Activated naive CD8-positive, alpha-beta T cell treated with anti-CD3 and anti-CD28 coated beads, Interleukin-2, amount 50 U/mL, for 24 hours (primary cell): ENCODE measurements at places on chromosomes 12 and 14.

GRCh38 chr14:75294649-75295033 lies 16.0 kb downstream of the FOS start:
- no peaks in the 10 kb centered on the region for H3K27me3 ChIP-seq
- no peak for DNase-seq
- peak overlapping the region; percentile 74 for H3K27ac ChIP-seq
- peaks cover 24% of the 10 kb centered on the region for H3K4me1 ChIP-seq

- H3K27ac ChIP-seq: no peak overlapping the region
- H3K4me1 ChIP-seq: no peaks in the 10 kb centered on the region
- no peak overlapping the region for H3K4me3 ChIP-seq
- peaks cover 3% of the 10 kb centered on the region for H3K27me3 ChIP-seq
These were observed 12.0 kb upstream of the PIP4K2C start for GRCh38 chr12:57579011-57579410.

GRCh38 chr12:116712458-116713303 lies 25.2 kb downstream of the SPRING1 start:
- peaks cover 15% of the 10 kb centered on the region for H3K36me3 ChIP-seq
- H3K4me1 ChIP-seq: peaks cover 10% of the 10 kb centered on the region
- H3K27me3 ChIP-seq: no peaks in the 10 kb centered on the region
- peak overlapping the region; percentile 3 for H3K27ac ChIP-seq
- DNase-seq: no peak
- H3K4me3 ChIP-seq: no peak overlapping the region

DNA sequence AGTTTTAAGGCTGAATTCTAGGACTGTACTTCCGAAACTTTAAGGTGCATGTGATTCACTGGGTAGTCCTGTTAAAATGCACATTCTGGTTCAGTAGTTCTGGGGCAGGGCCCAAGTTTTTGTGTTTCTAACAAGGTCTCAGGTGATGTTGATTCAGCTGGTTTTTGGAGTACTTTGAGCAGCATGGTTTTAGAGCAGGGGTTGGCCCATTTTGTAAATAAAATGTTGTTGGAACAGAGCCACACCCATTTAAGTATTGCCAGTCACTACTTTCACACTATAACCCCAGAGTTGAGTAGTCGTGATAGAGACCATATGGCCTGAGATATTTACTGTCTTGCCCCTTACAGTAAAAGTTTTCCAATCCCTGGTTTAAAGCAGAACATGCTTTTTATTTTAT lies 111.3 kb downstream of the SYNE2 start:
- peaks cover 5% of the 10 kb centered on the region for H3K36me3 ChIP-seq
- no peaks in the 10 kb centered on the region for H3K27me3 ChIP-seq
- no peaks in the 10 kb centered on the region for H3K4me1 ChIP-seq
- H3K27ac ChIP-seq: no peak overlapping the region

DNA sequence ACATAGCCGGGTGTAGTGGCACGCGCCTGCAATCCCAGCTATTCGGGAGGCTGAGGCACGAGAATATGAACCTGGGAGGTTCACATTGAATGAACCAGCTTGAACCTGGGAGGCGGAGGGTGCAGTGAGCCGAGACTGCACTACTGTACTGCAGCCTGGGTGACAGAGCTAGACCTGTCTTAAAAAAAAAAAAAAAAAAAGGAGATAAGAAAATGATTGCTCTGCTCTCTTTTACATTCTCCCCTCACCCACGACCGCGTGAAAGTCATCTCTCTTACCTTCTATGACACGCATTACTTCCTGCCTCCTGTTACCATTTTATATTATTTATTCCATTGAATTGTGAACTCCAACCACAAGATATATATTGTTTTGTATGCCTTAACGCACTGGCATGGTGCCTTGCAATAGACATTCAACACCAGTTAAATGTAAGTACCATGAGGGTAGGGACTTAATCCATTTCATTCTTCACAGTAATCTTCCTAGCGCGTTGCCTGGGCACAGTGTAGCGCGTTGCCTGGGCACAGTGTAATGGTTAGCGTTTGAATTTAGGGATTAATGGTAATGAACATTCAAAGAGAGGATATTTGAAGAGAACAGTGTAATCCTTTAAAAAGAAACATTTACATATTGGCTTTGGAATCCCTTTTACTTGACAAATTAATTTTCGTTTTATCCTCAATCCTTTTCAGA lies 2.7 kb downstream of the RAP1B start:
- no peak for DNase-seq
- H3K4me1 ChIP-seq: peaks cover 63% of the 10 kb centered on the region
- H3K36me3 ChIP-seq: peaks cover 47% of the 10 kb centered on the region
- no peaks in the 10 kb centered on the region for H3K27me3 ChIP-seq

DNA sequence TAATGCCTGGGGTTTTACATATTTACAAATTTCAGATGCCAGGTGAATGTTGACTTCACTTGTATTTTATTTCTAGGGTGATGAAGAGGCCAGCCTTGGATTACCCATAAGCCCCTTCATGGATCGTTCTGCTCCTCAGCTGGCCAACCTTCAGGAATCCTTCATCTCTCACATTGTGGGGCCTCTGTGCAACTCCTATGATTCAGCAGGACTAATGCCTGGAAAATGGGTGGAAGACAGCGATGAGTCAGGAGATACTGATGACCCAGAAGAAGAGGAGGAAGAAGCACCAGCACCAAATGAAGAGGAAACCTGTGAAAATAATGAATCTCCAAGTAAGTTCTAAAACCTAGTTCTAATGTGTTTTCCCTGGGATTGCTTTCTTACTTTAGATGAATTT lies 41.3 kb upstream of the SLCO1C1 start:
- H3K27me3 ChIP-seq: no peaks in the 10 kb centered on the region
- H3K36me3 ChIP-seq: no peaks in the 10 kb centered on the region
- H3K4me1 ChIP-seq: no peaks in the 10 kb centered on the region
- DNase-seq: no peak
- H3K4me3 ChIP-seq: no peak overlapping the region
- no peak overlapping the region for H3K27ac ChIP-seq

DNA sequence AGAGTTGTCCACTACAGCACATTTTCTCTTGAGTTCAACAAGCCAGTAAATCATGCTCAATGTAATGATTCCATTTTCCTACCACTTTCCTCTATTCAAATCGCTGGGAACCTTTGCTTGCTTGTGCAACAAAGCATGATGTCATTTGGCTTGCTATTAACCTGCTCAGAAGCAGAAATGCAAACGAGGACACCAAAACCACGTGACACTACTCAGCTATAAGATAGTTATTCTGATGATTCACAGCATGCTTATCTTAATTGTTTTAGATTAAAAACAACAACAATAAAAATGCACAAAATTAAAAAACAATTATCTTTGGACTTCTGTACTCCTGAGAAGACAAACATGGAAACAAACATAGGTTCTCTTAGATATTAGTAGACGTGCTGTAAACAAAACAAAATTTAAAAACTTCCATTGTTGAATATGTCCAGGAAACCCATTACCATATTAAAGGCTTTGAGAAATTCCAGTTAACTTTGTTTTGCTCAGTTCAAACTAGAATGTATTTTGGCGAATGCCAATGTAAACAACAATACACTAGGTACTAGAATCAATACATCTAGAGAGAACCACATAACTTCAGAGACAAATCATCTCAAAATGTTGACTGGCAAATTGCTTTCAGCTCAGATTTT lies 77.5 kb upstream of the KRAS start:
- no peak overlapping the region for H3K4me3 ChIP-seq
- DNase-seq: no peak
- no peak overlapping the region for H3K27ac ChIP-seq

DNA sequence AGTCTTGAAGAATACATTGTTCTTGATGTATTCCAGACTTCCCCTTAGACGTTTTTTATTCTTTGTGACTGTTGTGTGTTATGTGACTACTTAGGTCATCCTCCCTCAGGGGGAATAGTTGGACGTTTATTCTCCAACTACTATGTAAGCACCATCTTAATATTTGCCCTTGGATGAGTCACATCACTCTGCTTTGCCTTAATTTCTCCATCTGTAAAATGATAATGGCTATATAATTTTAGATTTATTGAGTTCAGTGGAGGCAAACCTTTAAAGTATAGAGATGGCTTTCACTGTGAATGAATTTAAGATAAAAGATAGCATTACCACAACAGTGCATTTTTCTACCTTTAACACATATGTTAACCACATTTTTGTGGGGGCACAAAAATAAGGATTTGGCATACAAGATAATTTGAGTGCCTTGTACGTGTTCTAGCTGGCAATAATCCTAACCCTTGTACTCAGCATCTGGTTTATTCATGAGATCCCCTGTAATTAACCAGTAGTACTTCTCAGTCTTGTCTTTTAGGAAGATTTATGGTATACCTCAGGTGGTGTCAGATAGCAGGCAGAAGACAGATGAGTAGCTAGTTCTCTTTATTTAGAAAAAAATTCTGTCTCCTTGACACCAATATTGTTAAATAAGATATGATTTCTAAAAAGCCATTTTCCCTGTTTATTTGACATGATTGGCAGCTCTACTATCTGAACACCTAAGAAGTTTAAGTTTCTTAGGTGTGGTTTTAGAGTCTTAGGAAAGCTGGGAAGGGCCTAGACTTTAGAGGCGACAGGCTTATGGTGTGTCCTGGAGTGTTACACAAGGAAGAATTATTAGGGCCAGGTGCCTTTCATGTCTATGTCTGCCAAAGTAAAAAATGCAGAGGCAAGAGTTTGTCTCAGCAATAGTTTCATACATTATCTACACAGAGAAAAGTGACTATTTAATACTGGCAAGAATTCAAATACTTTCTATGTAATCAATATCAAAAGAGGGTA lies 152.3 kb downstream of the RAD51B start:
- no peak overlapping the region for H3K27ac ChIP-seq
- no peak for DNase-seq
- H3K4me1 ChIP-seq: no peaks in the 10 kb centered on the region
- no peaks in the 10 kb centered on the region for H3K27me3 ChIP-seq

GRCh38 chr14:98799891-98800290 lies 472.1 kb downstream of the BCL11B start:
- H3K4me3 ChIP-seq: no peak overlapping the region
- no peaks in the 10 kb centered on the region for H3K36me3 ChIP-seq
- DNase-seq: no peak
- no peak overlapping the region for H3K27ac ChIP-seq

- no peak overlapping the region for H3K27ac ChIP-seq
- no peaks in the 10 kb centered on the region for H3K36me3 ChIP-seq
- no peak overlapping the region for H3K4me3 ChIP-seq
- H3K27me3 ChIP-seq: no peaks in the 10 kb centered on the region
- no peak for DNase-seq
These were observed 75.9 kb downstream of the LIN7A start for GRCh38 chr12:80861641-80862378.

- no peak overlapping the region for H3K27ac ChIP-seq
- H3K36me3 ChIP-seq: no peaks in the 10 kb centered on the region
- H3K27me3 ChIP-seq: no peaks in the 10 kb centered on the region
- peaks cover 39% of the 10 kb centered on the region for H3K4me1 ChIP-seq
These were observed 11.4 kb downstream of the FBRSL1 start for GRCh38 chr12:132501204-132501940.

GRCh38 chr14:97524589-97525319 lies 727.6 kb downstream of the VRK1 start:
- no peak overlapping the region for H3K4me3 ChIP-seq
- no peak for DNase-seq
- no peaks in the 10 kb centered on the region for H3K27me3 ChIP-seq
- H3K4me1 ChIP-seq: peaks cover 14% of the 10 kb centered on the region
- H3K36me3 ChIP-seq: no peaks in the 10 kb centered on the region
- H3K27ac ChIP-seq: no peak overlapping the region

GRCh38 chr12:58393152-58393551 lies 451.8 kb downstream of the ATP23 start:
- no peak overlapping the region for H3K27ac ChIP-seq
- no peak for DNase-seq
- no peaks in the 10 kb centered on the region for H3K27me3 ChIP-seq
- H3K4me3 ChIP-seq: no peak overlapping the region
- no peaks in the 10 kb centered on the region for H3K4me1 ChIP-seq

- H3K27me3 ChIP-seq: peaks cover 38% of the 10 kb centered on the region
- H3K4me1 ChIP-seq: no peaks in the 10 kb centered on the region
- H3K27ac ChIP-seq: no peak overlapping the region
- no peaks in the 10 kb centered on the region for H3K36me3 ChIP-seq
- no peak for DNase-seq
These were observed 15.6 kb upstream of the RFLNA start for GRCh38 chr12:124279315-124279714.

GRCh38 chr12:2764398-2764797 lies 30.4 kb upstream of the FKBP4 start:
- no peaks in the 10 kb centered on the region for H3K36me3 ChIP-seq
- DNase-seq: no peak
- no peak overlapping the region for H3K4me3 ChIP-seq
- H3K4me1 ChIP-seq: no peaks in the 10 kb centered on the region
- no peaks in the 10 kb centered on the region for H3K27me3 ChIP-seq

GRCh38 chr12:38149395-38150073 lies 167.0 kb upstream of the ALG10B start:
- H3K27ac ChIP-seq: no peak overlapping the region
- no peaks in the 10 kb centered on the region for H3K36me3 ChIP-seq
- H3K4me3 ChIP-seq: no peak overlapping the region
- no peak for DNase-seq
- H3K4me1 ChIP-seq: no peaks in the 10 kb centered on the region
- H3K27me3 ChIP-seq: no peaks in the 10 kb centered on the region

DNA sequence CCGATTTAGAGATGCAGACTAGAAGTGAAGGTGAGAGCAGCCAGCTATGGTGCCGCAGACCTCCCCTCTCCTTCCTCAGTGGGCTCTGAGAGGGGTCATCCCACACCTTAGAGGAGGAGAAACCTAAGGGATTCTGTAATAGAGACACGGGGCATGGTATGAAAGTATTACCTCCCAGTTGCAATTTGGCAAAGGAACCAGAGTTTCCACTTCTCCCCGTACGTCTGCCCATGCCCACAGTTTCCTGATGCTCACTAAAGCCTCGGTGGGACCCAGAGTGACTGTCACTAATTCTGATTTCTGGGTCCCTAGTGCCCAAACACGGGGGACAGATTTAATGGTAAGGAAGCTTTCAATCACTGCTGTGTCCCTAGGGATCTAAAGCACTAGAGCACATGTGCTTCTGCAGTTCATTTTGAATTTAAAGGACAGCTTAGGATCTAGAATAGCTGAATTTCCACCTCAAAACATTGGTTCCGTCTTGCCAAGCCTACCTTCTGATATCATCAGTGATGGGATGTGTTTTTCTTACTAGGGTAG lies 44.1 kb downstream of the DAD1 start:
- H3K4me3 ChIP-seq: peak overlapping the region; percentile 86
- no peak for DNase-seq
- H3K27ac ChIP-seq: peak overlapping the region; percentile 96
- no peaks in the 10 kb centered on the region for H3K27me3 ChIP-seq

DNA sequence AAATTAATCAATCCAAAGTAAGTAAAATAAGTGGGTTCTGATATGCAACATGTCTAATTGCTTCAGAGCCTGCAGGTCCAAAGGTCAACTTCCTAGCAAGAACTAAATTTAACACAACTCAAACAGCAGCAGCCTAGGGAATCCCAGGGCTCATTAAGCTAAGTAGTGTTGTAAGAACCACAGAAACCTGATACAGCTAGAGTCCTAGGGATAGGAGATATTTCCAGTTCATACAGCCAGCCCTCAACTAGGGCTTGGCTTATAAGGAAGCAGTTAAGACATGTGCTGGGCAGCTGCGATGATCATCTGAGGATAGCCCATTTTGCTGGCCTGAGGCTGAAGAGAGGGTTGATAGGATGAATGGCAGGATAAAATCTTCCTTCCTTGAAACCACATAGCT lies at the start of gene OR4Q3:
OR4Q3 (plus strand) TSS at position 316 of the 400 bp plus-strand sequence.
- DNase-seq: no peak
- H3K27me3 ChIP-seq: peaks cover 5% of the 10 kb centered on the region
